ENCODE measurements at places on chromosomes 6 and 20. TPM values are rescaled to one million over a fixed set of nuclear protein-coding genes. Genes with fewer than 3 reads are reported as not detected.

GRCh38 chr6:42440778-42441696 lies 10.7 kb downstream of the TRERF1 start:
- no peak overlapping the region for H3K4me3 ChIP-seq
- H3K36me3 ChIP-seq, result peaks cover 11% of the 10 kb centered on the region
- H3K4me1 ChIP-seq, result peaks cover 3% of the 10 kb centered on the region
- no peaks in the 10 kb centered on the region for H3K27me3 ChIP-seq

- no peaks in the 10 kb centered on the region for H3K36me3 ChIP-seq
- peak overlapping the region; percentile 14 for H3K27ac ChIP-seq
- H3K27me3 ChIP-seq, result no peaks in the 10 kb centered on the region
- no peak overlapping the region for H3K4me3 ChIP-seq
- no peaks in the 10 kb centered on the region for H3K4me1 ChIP-seq
Measured at GRCh38 chr6:169190144-169190584, 63.5 kb downstream of the THBS2 start.

- H3K36me3 ChIP-seq, result no peaks in the 10 kb centered on the region
- no peak overlapping the region for H3K27ac ChIP-seq
- no peaks in the 10 kb centered on the region for H3K27me3 ChIP-seq
Measured at GRCh38 chr6:142726616-142727015, 218.4 kb downstream of the HIVEP2 start.

- H3K4me1 ChIP-seq, result peaks cover 67% of the 10 kb centered on the region
- H3K27ac ChIP-seq, result peak overlapping the region; percentile 71
- H3K27me3 ChIP-seq, result no peaks in the 10 kb centered on the region
- no peak overlapping the region for H3K4me3 ChIP-seq
- no peaks in the 10 kb centered on the region for H3K36me3 ChIP-seq
Measured at GRCh38 chr6:138005846-138006245, 101.4 kb downstream of the PERP start.

DNA sequence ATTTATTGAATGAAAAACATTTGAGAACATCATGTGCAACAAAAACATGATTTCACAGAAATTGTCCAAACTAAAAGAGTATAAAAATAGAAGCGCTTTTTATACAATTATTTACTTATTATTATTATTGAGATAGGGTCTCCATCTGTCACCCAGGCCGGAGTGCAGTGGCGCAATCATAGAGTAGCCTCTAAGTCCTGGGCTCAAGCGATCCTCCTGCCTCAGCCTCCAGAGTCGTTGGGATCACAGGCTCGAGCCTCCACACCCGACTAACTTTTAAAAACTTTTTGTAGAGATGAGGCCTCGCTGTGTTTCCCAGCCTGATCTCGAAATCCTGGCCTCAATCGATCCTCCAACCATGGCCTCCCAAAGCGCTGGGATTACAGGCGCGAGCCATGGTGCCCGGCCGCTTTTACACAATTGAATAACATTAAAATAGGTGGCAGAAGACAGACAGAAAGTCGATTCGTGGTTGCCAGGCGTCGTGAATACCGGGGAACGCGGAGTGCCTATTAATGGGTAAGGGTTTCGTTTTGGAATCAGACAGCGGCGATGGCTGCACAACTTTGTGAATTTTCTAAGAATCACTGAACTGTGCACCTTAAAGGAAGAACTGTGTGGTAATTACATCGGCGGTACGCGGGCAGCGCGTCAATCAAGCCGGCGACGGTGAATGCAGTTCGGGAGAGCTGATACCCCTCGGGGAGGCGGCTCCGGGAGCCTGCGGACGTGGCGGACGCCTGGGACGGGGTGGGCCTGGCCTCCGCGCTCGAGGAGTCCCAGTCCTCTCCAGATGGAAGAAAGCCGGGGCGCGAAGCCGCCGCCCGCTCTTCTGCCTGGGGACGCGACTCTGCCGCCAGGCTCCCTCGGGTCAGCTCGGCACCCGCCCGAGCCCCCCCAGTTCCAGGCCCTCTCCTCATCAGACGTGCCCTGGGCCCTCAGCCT lies 807 bp downstream of the TBC1D20 start:
- no peaks in the 10 kb centered on the region for H3K36me3 ChIP-seq
- H3K27ac ChIP-seq, result peak overlapping the region; percentile 97
- DNase-seq, result no peak
- H3K4me3 ChIP-seq, result peak overlapping the region; percentile 84
- no peaks in the 10 kb centered on the region for H3K27me3 ChIP-seq

- no peaks in the 10 kb centered on the region for H3K27me3 ChIP-seq
- no peak overlapping the region for H3K27ac ChIP-seq
- H3K4me3 ChIP-seq, result no peak overlapping the region
- no peaks in the 10 kb centered on the region for H3K36me3 ChIP-seq
Measured at GRCh38 chr6:156857573-156857972, 80.4 kb downstream of the ARID1B start.

- peaks cover 41% of the 10 kb centered on the region for H3K4me1 ChIP-seq
- peak overlapping the region; percentile 90 for H3K4me3 ChIP-seq
- peak overlapping the region; percentile 8 for H3K27ac ChIP-seq
Measured at GRCh38 chr6:44263354-44264100, 1.8 kb downstream of the NFKBIE start.

DNA sequence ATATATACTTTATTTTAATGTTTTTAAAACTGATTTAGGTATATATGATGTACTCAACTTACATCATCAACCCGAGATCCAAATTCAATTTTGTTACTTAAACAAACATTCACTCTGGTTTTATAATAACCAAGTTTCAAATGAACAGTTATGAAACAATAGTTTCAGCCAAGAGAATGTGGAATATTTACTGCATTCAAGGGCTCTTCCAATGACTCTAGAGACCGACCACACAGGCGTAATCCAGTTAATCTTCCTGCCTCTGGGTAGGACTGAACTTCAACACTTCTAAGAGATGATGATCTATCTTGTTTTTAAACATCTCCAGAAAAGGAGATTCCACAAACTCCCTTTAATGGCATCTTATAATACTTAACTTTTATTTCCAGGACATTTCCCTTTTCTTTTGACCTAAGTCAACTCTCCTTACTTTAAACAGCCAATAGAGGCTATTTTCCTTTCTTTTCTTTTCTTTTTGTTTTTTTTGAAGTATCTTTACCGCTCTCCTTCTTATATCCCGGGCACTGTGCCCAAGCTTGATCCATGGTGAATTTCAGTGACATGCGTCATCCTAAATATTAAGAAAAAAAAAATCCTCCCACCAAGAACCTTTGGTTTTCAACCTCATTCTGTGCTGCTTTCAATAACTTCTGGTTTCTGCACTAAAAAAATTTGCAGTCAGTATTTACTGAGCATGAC lies 110.1 kb downstream of the KIF13A start:
- no peaks in the 10 kb centered on the region for H3K27me3 ChIP-seq
- DNase-seq, result no peak
- peak overlapping the region; percentile 38 for H3K27ac ChIP-seq
- peaks cover 38% of the 10 kb centered on the region for H3K4me1 ChIP-seq
- H3K36me3 ChIP-seq, result no peaks in the 10 kb centered on the region
- H3K4me3 ChIP-seq, result no peak overlapping the region

DNA sequence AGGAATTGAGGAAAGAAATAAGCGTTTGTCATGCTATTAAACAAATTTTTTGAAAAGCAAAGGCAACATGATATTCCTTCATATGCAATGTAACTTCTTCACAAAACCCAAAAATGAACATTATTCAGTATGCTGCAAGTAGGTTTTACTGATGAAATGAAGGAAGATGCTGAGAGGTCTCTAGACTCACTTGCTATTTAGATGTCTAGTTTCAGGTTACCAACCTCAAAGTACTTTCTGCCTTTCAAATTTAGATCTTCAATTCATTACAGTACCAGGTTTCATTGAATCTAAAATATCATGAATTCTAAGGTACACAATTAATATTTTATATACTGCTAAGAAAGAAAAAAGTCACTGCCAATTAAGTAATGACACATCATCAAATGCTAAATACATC lies 39.9 kb downstream of the MYO6 start:
- H3K4me3 ChIP-seq, result no peak overlapping the region
- no peaks in the 10 kb centered on the region for H3K27me3 ChIP-seq
- peaks cover 5% of the 10 kb centered on the region for H3K4me1 ChIP-seq
- no peak overlapping the region for H3K27ac ChIP-seq
- no peaks in the 10 kb centered on the region for H3K36me3 ChIP-seq

DNA sequence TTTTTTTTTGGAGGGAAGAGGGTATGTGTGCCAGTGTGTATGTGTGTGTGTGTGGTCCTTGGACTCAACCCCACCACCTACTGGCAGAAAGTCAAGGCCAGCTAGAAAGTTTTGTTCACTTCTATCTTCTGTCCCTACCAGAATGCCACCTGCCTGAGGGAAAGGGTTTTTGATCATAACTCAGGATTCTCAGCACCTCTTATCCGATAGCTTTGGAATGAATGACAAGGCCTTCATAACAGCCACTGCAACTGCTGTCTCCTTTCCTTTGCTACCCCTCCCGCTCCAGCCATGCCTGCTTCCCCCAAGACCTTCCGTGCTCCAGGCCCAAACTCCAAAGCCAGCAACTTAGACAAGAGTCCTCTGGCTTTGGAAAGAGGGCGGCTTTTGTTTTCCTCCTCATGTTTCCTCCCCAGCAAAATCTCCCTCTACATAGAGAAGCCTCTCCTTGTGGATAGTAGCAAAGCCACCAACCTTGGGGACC lies 18.7 kb downstream of the BTN3A1 start:
- peaks cover 29% of the 10 kb centered on the region for H3K4me1 ChIP-seq
- peak overlapping the region; percentile 80 for H3K27ac ChIP-seq
- H3K36me3 ChIP-seq, result no peaks in the 10 kb centered on the region
- DNase-seq, result no peak
- peak overlapping the region; percentile 78 for H3K4me3 ChIP-seq
- no peaks in the 10 kb centered on the region for H3K27me3 ChIP-seq

GRCh38 chr20:14672066-14672465 lies 334.7 kb upstream of the FLRT3 start:
- no peak overlapping the region for H3K4me3 ChIP-seq
- H3K36me3 ChIP-seq, result no peaks in the 10 kb centered on the region
- H3K27me3 ChIP-seq, result no peaks in the 10 kb centered on the region
- DNase-seq, result no peak

- no peaks in the 10 kb centered on the region for H3K4me1 ChIP-seq
- no peak for DNase-seq
- no peak overlapping the region for H3K27ac ChIP-seq
- no peaks in the 10 kb centered on the region for H3K27me3 ChIP-seq
Measured at GRCh38 chr6:31210123-31210522, 39.6 kb upstream of the POU5F1 start.

DNA sequence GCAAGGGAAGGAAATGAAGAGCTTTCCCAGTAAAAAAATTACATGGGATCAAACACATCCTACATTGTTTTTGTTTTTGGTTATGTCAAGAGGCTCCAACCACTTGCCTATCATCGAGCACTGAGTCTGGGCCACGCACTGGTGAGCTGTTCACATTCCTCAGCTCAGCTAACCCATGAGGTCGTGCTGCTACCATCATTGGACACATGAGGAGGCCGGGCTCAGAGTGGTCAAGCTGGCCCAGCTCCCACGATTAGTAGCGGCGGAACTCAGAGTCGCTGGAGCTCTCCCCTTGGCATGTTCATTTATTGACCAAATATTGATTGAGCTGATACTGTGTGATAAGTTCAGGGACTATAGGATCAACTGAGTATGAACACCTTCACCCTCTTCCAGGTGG lies 164.9 kb downstream of the CDH26 start:
- no peaks in the 10 kb centered on the region for H3K36me3 ChIP-seq
- H3K27ac ChIP-seq, result no peak overlapping the region
- H3K4me3 ChIP-seq, result no peak overlapping the region
- H3K4me1 ChIP-seq, result no peaks in the 10 kb centered on the region

- DNase-seq, result no peak
- H3K4me3 ChIP-seq, result no peak overlapping the region
- no peak overlapping the region for H3K27ac ChIP-seq
- no peaks in the 10 kb centered on the region for H3K36me3 ChIP-seq
- H3K27me3 ChIP-seq, result no peaks in the 10 kb centered on the region
Measured at GRCh38 chr6:68054756-68055155, 580.3 kb upstream of the ADGRB3 start.

DNA sequence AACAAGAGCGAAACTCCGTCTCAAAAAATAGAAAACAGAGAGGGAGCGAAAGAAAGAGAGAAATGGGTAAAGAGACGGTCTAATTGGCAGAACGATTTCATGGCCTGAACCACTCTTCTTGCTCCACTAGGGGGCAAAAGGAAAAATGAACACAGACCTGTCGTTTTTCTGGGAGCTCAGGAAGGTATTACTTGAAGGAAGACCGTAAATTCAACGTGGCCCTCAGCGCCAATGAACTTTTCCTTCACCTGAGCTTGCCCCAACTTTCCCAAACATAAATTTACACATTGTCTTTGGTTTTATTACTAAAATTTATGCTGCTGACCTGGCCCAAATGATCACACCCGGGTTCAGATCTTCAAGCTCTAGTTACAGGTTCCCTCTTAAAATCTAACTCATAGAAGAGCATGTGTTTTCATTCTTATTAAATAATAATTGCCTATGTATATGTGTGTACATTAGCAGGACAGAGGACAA lies 67.3 kb downstream of the ATP9A start:
- peaks cover 7% of the 10 kb centered on the region for H3K4me1 ChIP-seq
- H3K27ac ChIP-seq, result no peak overlapping the region
- no peak overlapping the region for H3K4me3 ChIP-seq
- DNase-seq, result no peak
- H3K36me3 ChIP-seq, result no peaks in the 10 kb centered on the region

DNA sequence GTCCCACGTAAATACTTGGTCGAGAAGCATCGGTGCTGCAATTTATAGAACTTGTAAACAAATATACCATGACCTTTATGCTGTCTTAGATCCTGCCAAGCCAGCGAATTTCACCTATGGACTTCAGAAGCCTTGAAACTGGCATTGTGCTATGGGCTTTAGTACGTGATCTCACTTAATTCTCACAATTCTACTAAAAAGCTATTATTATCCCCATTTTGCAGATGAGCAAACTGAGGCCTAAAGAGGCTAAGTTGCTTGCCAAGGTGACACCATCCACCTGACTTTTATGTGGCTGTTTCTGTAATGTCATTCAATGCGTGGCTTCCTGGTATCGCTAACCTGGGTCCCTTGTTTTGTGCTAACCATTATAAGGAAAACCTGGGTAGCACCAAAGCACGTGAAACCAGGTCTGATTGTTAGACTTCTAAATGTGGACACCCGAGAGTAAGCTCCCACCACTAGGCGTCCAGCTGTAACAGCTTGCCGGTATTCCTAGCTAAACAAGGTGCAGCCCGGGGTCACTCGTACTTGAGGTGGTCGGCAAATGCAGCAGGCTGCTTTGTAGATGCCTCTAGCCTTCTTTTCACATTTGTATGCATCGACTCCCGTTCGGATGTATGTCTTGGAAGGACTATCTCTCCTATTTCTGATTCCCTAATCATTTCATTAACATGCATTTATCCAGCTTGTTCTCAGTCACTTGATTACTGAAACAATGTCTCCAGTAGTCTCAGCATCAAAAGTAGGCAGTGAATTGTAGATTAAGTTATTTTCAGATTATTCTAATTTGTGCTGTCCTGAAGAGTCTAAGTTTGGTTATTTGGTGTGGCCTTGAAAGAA lies 1.1 kb downstream of the SYNJ2 start:
- peak overlapping the region; percentile 80 for H3K4me3 ChIP-seq
- DNase-seq, result no peak

GRCh38 chr6:157159348-157159747 lies 164.0 kb downstream of the TMEM242 start:
- no peaks in the 10 kb centered on the region for H3K4me1 ChIP-seq
- peaks cover 6% of the 10 kb centered on the region for H3K36me3 ChIP-seq
- no peak overlapping the region for H3K4me3 ChIP-seq

- no peak overlapping the region for H3K27ac ChIP-seq
- H3K4me3 ChIP-seq, result no peak overlapping the region
- H3K27me3 ChIP-seq, result no peaks in the 10 kb centered on the region
Measured at GRCh38 chr6:123575188-123575587, 61.6 kb downstream of the TRDN start.

The SULF2 gene
- total RNA-seq, result 31.5 TPM

The DNMT3B gene
- total RNA-seq, result 2.2 TPM

The PRR3 gene
- 4.0 TPM for total RNA-seq

The OPRL1 gene
- total RNA-seq, result 0.76 TPM

The GATA5 gene
- 0.85 TPM for total RNA-seq

The HAO1 gene
- not detected for total RNA-seq

The PROCR gene
- 12.3 TPM for total RNA-seq

The PTPRK gene
- 26.1 TPM for total RNA-seq

The RAMACL gene
- 2.7 TPM for total RNA-seq

The VGLL2 gene
- not detected for total RNA-seq

All from esophagus squamous epithelium (tissue), 5 donors.